ENCODE measurements at places on chromosomes 6 and 20.

GRCh38 chr6:119713903-119714302 lies 364.3 kb upstream of the MAN1A1 start:
- no peak for DNase-seq

DNA sequence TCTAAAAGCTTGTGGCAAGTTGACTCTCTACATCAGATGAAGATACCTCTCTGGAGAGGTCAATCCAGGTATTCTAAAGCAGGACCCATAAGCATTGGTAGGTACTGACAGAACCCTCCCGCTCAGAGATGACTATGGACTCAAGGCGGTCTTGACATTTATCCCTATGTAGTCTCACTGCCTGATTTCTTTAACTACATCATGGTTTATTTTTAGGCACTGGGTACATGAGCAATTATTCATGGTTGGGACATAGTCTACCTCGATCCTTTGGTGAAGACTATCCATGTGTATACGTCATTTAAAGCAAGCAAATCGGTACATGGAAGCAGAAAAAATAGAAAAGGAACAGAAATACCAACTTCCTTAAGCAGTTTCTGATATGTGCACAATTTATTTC lies 136.2 kb upstream of the TAB2 start:
- no peak for DNase-seq

- no peak for DNase-seq
These were observed 24.5 kb upstream of the GRM4 start for GRCh38 chr6:34170346-34170745.

- no peak for DNase-seq
These were observed 37.0 kb downstream of the SHLD1 start for GRCh38 chr20:5786930-5787795.

DNA sequence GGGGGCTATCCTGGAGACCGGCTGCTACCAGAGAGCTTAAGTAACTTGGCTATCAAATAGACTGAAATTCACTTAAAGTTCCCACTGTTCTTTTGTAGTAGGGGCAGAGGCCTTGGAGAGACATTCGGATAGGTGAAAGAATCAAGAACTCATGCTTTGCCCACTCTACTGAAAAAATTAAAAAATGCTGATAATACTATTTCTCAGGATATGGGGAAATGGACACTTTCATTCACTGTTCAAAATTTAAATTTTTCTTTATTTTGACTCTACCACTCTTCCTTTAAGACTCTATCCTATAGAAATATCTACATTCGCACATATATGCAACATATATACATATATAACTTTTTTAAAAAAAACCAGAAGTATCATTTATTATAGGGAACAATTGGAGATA lies 117.8 kb upstream of the CHD6 start:
- no peak for DNase-seq

GRCh38 chr6:115618256-115618655 lies 442.4 kb downstream of the FRK start:
- DNase-seq = no peak

All from AG09319 (cell line).